Head of caudate nucleus (tissue), 42 donors: ENCODE measurements at places on chromosomes 3 and 15.

DNA sequence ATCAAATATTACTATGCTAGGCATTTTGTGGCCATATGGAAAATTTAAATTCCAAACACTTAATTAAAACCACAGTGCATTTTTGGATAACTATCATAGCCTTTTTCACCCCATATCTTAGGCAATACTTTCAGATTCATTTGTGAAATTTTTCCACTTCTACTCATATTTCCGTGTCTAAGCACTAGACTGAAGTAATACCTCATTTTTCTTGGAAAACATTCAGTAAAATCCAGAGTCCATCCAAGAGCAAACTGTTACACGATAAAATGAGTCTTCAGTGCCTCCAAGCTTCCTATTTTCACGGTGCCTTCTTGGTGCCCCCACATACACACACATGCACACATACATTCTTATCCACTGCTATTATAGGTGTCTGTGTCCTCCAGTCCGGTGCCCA, 845.9 kb downstream of the TBL1XR1 start:
- DNase-seq = no peak

GRCh38 chr3:104740874-104741379, 625.8 kb upstream of the ALCAM start:
- no peak for DNase-seq

- DNase-seq = no peak
Measured at GRCh38 chr3:89787979-89788378, 680.6 kb downstream of the EPHA3 start.

- no peak for DNase-seq
Measured at GRCh38 chr15:94387849-94388441, 156.6 kb downstream of the MCTP2 start.

GRCh38 chr15:58467722-58468423, 36.1 kb downstream of the LIPC start:
- no peak for DNase-seq

- DNase-seq = no peak
Measured at GRCh38 chr3:1696669-1697275, 401.9 kb upstream of the CNTN4 start.

DNA sequence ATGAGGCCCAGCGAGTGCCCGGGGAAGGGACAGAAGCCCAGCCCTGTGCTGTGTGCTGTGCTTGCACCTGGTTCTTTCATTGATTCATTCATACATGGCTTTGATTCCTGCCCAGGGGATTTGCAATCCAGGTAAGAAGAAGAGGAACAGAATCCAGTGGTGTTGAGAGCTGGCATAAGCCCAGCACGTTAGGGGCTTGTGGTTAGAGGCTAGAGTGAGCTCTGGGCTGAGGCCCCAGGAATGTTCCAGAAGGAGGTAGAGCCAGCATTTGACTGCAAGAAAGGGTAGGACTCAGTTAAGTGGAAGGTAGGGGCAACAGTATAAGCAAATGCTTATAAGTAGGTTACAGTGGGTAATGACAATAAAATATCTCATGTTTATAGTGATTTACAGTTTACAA, 2.3 kb downstream of the VWA5B2 start:
- no peak for DNase-seq

DNA sequence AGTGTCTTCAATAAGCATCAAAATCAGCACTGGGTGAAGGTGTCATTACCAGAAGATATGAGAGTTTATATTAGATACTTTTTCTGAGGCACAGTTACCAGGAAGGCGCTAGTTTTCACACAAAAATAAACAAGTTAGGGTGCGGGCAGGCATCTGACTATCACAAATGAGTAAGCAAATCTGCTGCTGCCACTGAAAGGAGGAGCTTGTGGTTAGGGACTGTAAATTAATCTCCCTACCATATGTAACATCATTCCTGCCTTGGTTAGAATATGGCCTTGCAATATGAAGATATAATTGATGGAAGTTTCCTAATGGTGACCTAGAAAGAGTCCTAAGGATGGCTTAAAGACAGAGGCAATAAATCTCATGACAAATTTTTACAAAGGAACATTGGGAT, 19.5 kb upstream of the EID1 start:
- DNase-seq = no peak

- DNase-seq = no peak
Measured at GRCh38 chr3:8416965-8417364, 84.7 kb upstream of the LMCD1 start.

- no peak for DNase-seq
Measured at GRCh38 chr3:82493858-82494257, 732.4 kb upstream of the GBE1 start.

- DNase-seq = no peak
Measured at GRCh38 chr3:23547905-23548650, 257.7 kb upstream of the UBE2E1 start.

GRCh38 chr3:73327052-73327451, 265.6 kb downstream of the EBLN2 start:
- no peak for DNase-seq

DNA sequence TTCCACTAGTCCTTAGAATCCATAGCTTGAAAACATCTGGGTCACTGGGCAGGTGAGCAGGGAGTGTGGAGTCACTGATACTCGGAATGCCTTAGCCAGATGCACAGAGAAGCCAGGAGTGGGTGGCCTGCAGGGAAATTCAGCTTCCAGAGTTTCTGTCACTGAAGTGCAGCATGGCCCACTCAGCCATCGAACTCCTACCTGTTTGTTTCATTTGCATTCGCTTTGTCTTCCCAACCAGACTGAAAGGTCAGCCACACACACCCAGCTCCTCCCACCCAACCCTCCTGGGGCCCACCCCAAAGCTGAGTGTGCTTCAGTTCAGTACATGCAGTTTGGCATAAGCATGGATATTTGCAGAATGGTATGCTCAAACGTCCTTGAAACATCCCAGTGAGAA, 124.5 kb upstream of the ATP10A start:
- peak; percentile 3 for DNase-seq

- DNase-seq = no peak
Measured at GRCh38 chr15:36161771-36162212, 417.6 kb upstream of the CDIN1 start.

- peak; percentile 34 for DNase-seq
Measured at GRCh38 chr15:31349233-31350141, 22.9 kb downstream of the KLF13 start.

GRCh38 chr3:177111541-177111949, 85.7 kb downstream of the TBL1XR1 start:
- DNase-seq = no peak

GRCh38 chr3:8103954-8104353, 397.7 kb upstream of the LMCD1 start:
- no peak for DNase-seq

DNA sequence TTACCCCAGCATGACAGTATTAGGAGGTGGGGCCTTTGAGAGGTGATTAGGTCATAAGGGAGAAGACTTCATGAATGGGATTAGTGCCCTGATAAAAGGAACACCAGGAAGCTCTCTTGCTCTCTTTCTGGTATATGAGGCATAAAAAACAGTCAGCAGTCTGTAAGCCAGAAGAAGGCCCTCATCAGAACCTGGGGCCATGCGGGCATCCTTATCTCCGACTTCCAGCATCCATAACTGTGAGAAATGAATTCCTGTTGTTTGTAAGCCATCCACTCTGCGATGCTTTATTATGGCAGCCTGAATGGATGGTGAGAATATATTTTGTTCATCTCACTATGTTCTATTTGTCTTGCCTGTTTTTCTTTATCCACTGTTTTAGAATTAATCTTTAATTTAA, 17.7 kb upstream of the MOBP start:
- DNase-seq = no peak

DNA sequence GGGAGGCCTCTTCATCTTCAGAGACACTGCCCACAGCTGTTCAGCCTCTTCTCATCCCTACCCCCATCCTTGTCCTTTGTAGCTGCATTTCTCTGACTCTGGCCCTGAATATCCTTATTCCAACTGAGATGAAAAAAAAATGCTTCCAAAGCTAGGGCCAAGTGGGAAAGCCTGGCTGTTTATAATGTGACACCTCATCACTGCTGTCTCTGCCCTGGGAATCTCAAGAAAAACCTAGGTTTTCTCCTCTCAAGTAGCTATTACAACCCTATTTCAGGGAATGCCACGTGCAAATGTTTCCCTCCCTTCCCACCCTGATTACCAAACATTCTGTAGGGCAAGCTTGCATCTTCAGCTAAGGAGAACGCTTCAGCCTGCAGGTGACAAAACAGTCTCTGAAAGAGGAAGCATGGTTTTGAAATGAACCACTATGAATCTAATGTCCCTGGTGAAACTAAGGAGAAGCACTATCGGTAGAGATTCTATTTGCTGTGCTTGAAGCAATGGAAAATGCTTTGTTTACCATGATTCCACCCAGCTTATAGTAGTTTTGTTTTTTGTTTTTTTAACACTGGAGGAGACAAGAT, 65.4 kb downstream of the USF3 start:
- DNase-seq = no peak

GRCh38 chr15:70559265-70560239, 203.8 kb downstream of the UACA start:
- DNase-seq = no peak

DNA sequence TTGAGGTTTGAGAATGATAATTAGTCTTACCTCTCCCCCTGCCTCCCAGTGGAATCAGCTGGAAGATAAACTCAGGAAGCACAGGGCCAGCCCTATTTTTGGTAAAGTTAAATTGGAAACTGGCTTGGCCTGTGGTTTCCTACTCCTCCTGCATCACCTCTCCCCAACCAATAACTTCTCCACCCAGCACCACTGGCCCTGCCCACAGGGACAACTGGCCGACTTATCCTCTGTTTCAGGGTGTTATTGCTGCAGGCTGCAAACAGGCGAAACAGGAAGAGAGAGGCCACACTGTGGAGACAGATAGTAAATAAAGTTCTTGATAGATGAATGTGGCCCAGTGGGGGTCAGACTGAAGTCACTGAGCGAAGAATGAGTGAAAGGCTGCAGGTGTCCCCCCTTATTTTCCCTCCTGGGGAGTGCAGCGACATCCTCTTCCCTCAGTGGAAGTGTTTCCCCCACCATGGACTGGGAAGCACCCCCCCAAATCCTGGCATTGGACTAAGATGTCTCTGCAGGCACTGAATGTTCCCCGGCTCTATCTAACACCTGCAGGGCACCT, 47.1 kb downstream of the PDIA5 start:
- DNase-seq = no peak

- peak; percentile 77 for DNase-seq
Measured at GRCh38 chr3:38003371-38003816, 12.8 kb downstream of the VILL start.

DNA sequence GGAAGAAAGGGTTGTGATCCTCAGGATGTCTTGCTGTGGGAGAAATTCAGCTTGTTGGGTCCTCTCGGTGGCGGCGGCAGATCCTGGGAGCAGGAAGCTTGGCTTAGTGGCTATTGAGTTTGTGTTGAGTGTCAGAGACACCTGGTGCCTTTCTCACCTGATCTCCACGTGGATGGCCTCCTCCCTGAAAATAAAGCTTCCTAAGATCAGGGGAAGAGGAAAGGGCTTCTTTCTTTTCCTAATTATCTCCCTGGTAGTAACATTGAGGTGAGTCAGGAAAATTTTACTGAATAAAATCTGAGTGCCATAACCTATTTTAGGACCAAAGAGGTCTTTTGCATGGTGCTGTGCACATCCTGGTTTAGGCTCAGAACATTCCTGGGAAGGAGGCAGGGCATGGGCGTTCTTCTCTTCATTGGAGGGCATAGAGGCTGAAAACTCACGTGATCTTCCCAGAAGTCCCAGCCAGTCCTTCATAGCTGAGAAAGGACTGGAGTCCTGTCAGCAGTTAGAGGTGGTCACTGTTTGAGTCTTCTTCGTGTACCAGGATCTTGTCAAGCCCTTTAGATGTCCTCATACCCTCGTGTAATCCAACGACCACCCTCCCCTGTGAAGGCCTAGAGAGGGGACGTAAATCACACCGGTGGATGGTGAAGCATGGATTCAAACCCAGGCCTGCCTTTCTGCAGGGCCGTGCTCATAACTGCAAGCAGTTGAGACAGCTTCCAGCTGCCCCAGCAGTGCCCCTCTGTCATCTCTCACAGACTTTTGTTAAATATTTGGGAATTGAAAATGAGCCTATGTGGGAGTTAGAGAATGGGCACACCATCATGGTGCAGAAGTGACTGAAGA, 1.1 kb downstream of the CMTM8 start:
- DNase-seq = no peak

- no peak for DNase-seq
Measured at GRCh38 chr3:52754373-52754772, 16.4 kb downstream of the NEK4 start.

DNA sequence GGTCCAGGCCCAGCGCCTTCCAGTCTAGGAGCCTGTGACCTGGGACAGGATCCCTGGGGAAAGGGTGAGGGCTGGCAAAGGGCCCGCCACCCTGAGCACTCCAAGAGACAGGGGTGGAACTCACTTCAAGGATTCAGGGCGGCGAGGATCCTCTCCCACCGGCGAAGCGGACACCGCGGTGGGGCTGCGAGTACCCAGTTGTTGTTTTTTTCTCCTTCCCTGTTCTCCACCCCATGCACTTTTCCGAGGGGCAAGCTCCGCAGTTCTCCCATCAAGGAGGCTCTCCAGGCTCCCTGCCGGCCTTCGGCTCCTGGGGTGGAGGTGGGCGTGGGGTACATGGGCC, 387 bp upstream of the PAQR5 start:
- no peak for DNase-seq

GRCh38 chr15:57607570-57608000, 15.9 kb downstream of the MYZAP start:
- no peak for DNase-seq

- DNase-seq = no peak
Measured at GRCh38 chr3:55453886-55454496, 33.1 kb downstream of the WNT5A start.

GRCh38 chr3:73029321-73029796, 32.1 kb upstream of the EBLN2 start:
- DNase-seq = no peak

DNA sequence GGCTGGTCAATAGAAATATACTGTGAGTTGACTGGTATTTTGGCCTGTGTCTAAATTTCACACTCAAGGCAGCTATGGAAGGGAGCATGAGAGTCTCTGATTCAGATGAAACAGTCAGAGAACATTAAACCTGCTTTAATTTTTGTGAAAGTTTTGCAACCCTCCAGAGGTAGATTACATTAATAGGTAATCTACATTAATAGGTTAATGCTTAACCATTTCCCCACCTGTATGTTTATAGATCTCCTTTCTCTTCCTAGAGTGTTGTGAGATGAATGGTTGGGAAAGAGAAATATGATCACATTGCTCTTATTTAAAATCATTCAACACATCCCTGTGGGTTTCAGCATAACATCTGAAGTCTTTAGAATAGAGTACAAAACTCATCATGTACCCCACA, 586.9 kb upstream of the DPPA4 start:
- DNase-seq = no peak

DNA sequence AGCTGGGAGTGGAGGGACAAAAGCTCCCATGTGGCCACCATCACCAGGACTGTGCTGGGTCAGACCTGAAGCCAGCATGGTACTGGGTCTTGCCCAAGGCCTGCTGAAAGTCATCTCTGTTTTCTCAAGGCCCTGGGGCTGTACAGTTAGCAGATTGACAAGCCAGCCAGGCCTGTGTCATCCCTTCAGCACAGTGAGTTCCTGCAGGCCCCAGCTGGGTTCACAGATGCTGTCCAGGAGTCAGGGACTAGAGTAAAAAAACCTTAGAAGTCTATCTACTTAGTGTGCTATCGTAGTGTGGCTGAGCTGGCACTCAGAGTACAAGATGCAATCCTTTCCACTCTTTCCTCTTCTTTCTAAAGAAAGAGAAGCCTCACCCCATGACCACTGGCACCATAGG, 246.0 kb upstream of the NAALADL2 start:
- DNase-seq = no peak
